ENCODE measurements at places on chromosomes 2 and 18. TPM values are rescaled to one million over a fixed set of nuclear protein-coding genes. Genes with fewer than 3 reads are reported as not detected.

The ANKRD23 gene
- total RNA-seq, result 1.5 TPM

The CRYGD gene
- not detected for total RNA-seq

The CHRND gene
- not detected for total RNA-seq

The KLHL14 gene
- total RNA-seq, result 0.85 TPM

The GPR39 gene
- total RNA-seq, result under 0.01 TPM

The ARL6IP6 gene
- total RNA-seq, result 29.6 TPM

The ARHGEF33 gene
- total RNA-seq, result 0.34 TPM

The ZNF407 gene
- 24.0 TPM for total RNA-seq

The FAM228A gene
- total RNA-seq, result 0.28 TPM

The MYO1B gene
- total RNA-seq, result 131 TPM

The THSD7B gene
- total RNA-seq, result under 0.01 TPM

The RNU2-63P gene
- total RNA-seq, result not detected
